ENCODE measurements at places on chromosomes 13 and 19.

- no peak for DNase-seq
Observed at GRCh38 chr13:75762955-75763354, 126.8 kb downstream of the LMO7 start.

- DNase-seq, result no peak
Observed at GRCh38 chr19:6041071-6041470, 63.1 kb upstream of the RANBP3 start.

DNA sequence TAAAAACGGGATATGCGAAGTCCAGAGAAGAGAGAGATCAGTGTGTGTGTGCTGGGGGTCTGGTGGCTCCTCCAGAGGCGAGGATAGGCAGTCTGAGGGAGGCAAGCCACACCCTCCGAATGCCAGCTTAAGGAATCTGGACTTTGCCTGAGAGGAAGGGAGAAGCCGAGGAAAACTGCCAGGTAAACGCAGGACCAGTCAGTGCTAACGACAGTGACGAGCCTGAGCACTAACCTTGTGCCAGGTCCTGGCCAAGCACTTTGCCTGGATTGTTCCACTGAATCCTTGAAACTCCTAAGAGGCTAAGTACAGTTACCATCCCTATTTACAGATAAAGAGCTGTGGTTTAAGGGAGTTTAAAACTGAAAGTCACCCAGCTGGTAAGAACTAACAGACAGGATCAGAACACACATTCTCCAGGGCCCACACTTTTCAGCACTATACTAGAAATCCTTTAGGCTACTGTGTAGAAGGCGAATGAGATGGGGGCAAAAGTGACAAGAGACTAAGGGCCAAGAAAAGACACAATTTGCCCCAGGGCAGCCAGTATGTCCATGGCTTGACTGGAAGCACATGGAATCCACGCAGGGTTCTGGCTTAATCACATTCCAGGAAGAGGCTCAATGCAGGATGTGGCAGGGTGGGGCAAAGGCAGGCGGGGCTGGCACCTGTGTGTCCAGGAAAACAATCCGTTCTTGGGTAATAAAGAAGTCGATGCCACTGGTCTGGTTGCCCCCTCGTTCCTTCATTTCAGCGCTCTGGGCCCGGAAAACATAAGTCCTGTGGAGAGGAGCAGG lies 15.1 kb downstream of the SMG9 start:
- no peak for DNase-seq

- no peak for DNase-seq
Observed at GRCh38 chr13:105196052-105196451, 1339.4 kb downstream of the EFNB2 start.

Measured in dorsolateral prefrontal cortex (tissue), 122 donors.